Activated T-cell treated with anti-CD3 and anti-CD28 coated beads for 1 hour (primary cell): ENCODE measurements at places on chromosomes 7 and 10.

DNA sequence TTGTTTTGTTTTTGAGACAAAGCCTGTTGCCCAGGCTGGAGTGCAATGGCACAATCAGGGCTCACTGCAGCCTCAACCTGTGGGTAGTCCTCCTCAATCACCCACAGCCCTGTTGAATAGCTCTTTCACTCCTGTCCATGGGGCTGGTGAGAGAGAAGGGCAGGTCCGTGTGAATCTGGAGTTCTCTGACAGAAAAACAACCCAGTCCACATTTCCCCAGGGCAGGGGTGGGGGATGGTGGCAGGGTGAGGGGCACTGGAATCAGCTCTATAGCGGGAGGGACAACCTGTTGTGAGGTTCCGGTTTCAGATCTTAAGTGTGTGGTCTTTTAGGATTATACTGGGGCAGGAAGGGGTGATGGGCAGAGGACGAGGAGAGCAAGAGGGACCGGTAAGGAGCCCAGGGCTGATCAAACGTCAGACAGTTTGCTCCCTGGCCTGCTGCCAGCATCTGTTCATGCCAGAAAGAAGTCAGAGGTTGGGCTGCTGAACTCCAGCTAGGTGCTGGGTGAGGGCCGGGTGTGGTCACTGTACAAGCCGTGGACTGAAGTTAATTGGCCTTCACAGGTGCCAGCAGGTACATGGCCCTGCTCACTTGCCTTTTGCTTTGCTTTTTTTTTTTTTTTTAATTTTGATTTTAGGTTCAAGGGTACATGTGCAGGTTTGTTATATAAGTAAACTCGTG, 33.2 kb upstream of the MKRN1 start:
- no peak for DNase-seq

DNA sequence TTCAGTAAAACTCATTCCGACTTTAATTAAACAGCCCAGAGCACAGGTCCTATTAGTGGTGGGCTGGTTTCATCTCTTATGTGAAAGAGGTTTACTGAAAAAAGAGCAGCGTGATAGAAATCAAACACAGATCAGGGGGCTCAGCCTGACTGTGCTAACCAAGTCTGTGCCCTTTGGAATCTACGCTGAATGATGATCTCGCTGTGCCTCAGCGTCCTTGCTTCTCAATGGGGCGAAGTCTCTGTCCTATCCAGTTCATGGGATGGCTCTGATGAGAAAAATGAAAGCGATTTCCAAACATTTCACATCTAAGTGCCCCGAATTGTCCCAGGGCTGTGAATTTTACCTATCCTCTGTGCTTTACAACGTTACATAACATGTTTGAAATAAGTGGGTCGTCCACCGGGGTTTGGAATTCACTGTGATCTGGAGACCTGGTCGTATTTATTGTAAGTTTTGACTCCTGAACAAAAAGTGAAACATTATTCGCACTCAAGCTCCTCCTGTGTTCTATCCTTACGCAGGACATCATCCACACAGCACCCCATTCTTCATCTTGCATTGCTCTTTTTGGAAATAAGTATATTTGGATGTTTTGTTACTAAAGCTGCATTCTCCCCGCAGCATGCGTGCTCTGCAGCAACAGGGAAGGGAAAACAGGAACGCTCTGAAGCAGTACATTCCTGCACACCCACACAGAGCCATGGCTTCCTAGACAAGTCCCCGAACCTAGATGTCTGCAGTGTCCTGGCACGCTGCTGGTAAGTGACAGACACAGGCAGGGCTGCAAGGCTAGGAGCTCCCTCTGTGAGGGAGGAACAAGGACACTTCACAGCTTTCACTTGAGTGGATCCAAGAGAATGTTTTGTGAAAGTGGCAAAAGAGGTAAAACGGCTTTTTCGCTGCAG, 83.5 kb downstream of the SLC37A3 start:
- DNase-seq: no peak

DNA sequence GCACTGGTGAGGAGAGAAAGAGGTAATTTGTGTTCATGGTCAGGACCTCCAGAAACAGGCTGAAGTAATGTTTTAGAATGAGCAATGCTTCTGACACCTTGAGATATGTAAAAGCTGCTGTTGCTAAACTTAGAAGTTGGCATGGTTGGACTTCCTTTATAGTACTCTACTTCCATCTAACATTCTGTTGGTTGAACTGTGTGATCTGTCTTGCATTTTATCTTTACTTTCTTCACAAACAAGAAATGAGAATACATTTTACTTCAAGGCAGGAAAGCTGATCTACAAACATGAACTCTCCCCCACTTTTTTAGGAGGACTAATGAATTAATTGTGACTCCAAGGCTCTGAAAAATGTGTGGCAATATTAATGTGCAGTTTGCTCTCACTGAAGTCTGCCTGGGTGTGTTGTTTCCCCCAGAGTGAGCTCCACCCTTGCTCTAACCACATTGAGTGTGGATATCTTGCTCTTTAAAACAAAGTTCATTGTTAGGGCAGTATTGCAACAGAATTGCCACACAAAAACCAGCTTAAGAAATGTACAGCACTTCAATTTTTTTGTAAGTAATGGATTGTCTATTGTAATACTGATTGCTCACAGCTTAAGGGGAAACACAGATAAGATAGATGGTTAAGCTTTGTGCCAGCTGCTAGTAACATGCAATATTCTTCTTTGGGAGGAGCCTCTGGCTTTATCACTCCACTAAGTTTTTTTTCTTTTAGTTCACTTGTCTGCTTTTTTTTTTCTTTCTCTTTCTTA, 69.0 kb downstream of the ADD3 start:
- DNase-seq: no peak

GRCh38 chr7:32158076-32158475, 87.9 kb upstream of the PDE1C start:
- DNase-seq: no peak

DNA sequence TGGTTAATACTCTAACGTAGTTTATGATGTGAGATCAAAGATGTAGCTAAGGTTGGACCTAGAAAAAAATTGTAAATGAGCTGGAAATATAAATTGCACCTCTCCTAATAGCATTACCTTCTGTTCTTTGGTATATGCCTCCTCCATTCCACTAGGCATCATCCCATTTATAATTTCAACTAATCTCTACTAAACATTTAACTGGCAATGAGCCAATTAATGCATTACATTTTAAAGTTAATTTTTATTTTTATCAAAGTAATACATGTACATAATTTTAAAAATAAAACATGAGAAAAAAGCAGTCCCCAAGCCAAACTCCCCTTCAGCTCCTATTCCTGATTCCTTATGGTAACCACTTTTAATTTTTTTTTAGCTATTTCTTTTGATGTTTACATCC, 35.1 kb upstream of the SKAP2 start:
- DNase-seq: no peak

DNA sequence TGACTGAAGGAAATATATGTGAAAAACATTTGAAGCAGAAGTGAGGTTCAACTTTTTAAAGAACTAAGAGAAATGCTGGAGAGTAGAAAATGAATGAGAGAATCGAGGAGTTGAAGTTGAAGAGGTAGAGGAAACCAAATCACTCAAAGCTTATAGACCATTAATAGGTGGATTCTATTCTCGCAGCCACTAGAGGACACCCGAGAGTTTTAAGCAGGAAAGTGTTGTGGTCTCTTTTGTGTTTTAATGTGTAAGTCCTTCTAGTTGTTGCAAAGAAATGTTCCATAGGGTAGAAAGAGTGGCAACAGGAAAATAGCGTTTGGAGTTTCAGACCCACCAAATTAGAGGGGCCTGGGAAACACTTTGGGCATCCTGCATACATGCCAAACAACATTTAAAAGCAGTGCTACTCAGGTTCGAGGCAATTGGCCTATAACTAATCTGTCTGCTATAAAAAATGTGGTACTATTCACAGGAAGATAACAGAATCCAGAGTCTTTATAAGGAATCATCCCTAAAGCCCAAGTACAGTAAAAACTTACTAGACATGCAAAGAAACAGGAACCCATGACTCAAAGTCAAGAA, 75.3 kb upstream of the TAS2R16 start:
- no peak for DNase-seq

DNA sequence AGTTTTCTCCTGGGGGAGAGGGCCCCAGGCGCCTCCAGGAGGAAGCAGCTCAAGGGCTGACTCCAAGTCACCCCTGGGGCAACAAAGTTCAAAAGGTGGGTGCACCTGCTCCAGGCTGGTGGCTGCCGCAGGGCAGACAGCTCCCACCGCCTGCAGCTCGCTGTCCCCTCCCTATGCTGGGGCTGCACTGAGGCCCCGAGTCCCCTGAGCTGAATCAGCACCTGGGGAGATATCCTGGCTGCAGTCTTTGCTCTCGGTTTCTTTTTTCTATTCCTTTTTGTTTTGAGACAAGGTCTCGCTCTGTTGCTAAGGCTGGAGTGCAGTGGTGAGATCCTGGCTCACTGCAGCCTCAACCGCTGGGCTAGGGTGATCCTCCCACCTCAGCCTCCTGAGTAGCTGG, 183.4 kb downstream of the DNAJB6 start:
- no peak for DNase-seq

GRCh38 chr7:143257501-143257900, 5.7 kb upstream of the GSTK1 start:
- no peak for DNase-seq
